Vagina (tissue), 2 donors: ENCODE measurements at places on chromosomes 1 and 21.

- DNase-seq: no peak
Measured at GRCh38 chr1:198627436-198628066, 11.3 kb upstream of the PTPRC start.

GRCh38 chr1:225651872-225652728 is 823 bp downstream of the ENAH start:
- DNase-seq: no peak

GRCh38 chr1:53981220-53981619 is 35.1 kb downstream of the LRRC42 start:
- DNase-seq: no peak

DNA sequence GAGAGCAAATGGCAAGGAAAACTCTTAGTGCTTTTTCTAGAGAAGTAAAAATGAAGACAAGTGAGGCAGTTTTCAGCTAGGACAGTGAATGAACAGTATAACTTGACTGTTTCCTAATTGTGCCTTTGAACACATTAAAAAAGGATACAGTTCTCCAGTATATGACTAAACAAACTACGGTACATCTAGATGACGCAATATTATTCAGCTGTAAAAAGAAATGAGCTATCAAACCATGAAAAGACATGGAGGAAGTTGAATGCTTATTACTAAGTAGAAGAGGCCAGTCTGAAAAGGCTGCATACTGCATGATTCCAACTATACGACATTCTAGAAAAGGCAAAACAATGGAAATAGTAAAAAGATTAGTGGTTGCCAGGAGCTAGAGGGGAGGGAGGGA is 206.3 kb downstream of the SIPA1L2 start:
- DNase-seq: no peak

GRCh38 chr1:13737398-13737797 is 37.4 kb downstream of the PRDM2 start:
- no peak for DNase-seq

- no peak for DNase-seq
Measured at GRCh38 chr1:4976859-4977440, 322.5 kb downstream of the AJAP1 start.
